ENCODE measurements at places on chromosomes 2 and 18.

DNA sequence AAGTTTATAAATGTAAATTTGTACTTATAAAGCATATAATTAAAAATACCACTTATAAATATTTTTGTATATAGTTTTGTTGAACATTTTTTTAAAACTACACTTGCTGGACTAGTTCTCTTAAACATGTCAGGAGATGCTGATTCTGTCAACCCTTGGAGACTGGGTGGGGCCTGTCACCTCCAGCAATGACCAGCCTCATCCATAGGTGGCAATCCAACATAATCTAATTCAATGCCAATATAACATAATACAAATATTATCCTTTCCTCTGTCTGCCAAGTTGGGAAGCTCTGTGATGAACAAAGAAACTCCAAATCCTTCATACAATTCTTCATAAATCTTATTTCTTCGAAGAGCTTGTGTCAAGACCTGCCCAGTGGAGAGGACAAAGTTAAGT lies 140.4 kb downstream of the RBMS1 start:
- no peak for DNase-seq

DNA sequence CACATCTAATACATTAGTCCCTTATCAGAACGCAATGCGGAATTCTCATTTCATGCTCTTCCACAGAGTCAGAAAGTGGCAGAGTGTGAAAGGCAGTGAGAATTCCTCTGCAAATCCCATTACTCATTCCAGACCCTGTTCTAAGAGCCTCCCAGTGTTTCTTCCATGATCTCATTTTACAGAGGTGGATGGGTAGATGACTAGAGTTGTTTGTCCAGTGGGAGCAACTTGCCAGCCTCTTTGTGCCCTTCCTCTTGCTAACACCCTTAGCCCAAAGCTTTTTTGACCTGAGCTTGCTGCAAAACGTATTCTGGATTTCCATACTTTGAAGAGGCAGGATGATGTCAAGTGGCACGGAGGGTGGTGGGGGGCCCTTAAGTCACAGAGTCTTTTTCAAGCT lies 467.7 kb upstream of the RGPD4 start:
- no peak for DNase-seq

GRCh38 chr2:1319393-1319792 lies 93.9 kb upstream of the TPO start:
- DNase-seq, result no peak

GRCh38 chr2:175154661-175155082 lies 13.3 kb downstream of the ATF2 start:
- no peak for DNase-seq

- DNase-seq, result no peak
Measured at GRCh38 chr18:48468151-48468550, 59.0 kb upstream of the ZBTB7C start.

GRCh38 chr2:221554769-221555493 lies 17.2 kb downstream of the EPHA4 start:
- no peak for DNase-seq

DNA sequence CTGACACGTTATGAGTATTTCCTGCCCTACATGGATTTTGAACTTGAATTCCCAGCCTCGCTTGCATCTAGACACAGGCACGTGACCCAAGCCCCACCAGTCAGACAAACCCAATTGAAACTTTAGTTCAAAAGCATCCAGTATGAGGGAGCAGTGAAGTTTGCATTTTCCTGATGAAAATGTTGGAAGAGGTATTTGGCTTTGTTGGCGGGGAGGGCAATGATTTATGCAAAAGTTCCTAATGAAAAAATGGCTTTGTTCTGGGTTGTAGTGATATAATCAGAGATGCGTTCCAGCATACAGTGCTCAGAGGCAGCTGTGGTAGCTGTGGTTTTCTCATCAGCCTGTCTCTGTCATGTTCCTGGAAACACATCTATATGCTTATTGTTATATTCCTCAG lies 36.8 kb upstream of the CPS1 start:
- DNase-seq, result no peak

- DNase-seq, result no peak
Measured at GRCh38 chr2:98458667-98459380, 14.2 kb downstream of the INPP4A start.

DNA sequence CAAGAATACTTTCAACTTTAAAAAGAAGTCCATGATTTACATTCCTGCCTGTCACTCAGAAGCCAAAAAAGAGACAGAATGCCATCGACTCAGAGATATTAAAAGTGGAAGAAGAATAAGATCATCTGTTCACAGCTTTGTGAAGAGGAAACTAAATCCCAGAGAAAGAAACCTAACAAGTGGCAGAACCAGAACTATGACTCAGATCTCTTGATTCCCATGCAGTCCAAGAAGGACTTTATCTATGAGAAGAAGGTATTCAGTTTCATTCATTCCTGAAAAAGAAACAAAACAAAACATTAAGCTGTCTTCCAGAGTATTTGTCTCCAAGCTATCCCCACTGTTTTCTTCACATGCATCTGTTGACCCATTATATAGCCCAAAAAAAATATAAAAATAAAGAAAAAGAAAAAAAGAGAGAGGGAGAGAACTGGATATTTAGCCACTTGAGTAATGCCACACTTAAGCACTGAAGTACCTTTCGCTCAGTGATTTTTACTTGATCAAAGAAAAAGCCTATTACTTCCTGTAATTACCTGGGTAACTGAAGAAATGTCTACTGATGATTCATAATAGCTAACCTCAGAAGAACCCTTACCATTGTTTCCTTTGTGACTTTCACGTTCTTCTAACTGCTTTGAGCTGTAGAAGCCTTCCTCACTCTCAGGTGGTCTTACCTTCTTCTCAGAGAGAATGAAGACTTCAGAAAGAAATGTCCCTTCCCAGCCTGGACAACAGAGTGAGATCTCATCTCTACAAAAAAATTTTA lies 17.7 kb upstream of the AKAIN1 start:
- DNase-seq, result no peak

DNA sequence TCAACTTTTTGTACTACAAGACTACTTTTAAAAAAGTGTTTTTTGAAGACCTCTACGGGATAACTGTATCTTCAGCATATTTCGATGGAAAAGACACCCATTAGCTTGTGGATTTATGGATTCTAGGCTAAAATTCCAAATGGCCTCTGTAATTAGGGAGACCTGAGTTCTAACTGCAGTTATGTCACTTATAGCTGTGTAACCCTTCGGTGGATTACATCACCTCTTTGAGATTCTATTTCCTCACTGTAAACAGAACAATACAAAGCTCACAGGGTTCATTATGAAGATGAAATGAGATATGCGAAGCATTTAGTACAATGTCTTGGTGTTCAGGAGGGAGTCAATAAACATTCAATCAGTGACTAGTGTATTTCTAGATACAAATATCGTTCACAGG lies 24.2 kb downstream of the LMAN2L start:
- DNase-seq, result no peak

DNA sequence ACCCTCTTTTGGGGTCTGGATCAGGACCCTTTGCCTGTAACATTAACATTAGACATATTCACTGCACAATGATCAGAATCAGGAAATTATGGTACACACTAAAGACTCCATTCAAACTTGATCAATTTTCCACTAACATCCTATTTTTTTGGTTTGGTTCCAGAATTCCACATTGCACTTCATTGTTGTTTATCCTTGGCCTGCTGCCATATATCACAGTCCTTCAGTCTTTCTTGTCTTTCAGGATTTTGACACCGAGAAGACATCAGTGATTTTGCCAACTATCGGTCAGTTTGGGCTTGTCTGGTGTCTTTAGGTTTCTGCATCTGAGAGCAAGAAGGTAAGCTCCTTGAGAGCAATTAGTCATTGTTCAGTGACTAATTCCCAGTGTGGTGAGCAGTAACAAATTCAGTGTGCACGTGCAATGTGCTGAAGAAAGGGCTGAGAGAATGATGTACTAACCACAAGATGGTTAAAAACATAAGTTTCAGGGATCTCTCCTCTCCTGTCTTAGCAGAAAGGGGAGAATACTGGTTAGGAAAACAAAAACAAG lies 23.5 kb downstream of the MARCHF4 start:
- no peak for DNase-seq

- DNase-seq, result no peak
Measured at GRCh38 chr2:15858466-15858865, 81.9 kb upstream of the MYCN start.

GRCh38 chr2:105142239-105142638 lies 99.3 kb upstream of the GPR45 start:
- DNase-seq, result no peak

DNA sequence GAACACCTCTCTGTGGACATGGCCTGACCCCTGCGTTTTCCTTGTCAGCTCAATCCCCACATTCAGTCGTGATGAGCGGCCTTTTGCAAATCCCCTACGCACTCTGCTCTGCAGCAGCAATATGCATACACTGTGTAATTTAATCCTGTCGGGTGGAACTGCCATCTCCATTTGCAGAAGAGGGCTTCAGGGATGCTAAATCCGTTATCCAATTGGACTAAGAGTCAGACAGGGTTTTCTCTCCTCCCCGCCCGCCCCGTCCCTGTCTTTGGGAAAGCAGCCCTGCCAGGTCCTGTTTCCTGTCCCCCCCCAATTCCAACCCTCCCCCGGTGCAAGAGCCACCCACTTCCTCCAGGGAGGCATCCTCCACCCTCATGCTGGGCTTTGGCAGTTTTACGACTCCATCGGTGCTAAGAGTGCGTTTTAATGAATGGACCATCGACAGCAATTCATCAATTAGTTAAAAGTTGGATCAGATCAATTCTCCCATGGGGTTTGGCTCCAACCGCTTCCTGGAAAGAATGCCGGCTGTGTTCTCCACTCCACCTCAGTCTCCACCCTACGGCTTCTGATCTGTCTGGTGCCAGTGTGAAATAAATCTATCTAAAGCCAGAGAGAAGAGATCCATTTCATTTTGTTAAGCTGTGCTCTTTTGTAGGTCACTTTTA lies 53.5 kb upstream of the ASAP2 start:
- DNase-seq, result no peak

DNA sequence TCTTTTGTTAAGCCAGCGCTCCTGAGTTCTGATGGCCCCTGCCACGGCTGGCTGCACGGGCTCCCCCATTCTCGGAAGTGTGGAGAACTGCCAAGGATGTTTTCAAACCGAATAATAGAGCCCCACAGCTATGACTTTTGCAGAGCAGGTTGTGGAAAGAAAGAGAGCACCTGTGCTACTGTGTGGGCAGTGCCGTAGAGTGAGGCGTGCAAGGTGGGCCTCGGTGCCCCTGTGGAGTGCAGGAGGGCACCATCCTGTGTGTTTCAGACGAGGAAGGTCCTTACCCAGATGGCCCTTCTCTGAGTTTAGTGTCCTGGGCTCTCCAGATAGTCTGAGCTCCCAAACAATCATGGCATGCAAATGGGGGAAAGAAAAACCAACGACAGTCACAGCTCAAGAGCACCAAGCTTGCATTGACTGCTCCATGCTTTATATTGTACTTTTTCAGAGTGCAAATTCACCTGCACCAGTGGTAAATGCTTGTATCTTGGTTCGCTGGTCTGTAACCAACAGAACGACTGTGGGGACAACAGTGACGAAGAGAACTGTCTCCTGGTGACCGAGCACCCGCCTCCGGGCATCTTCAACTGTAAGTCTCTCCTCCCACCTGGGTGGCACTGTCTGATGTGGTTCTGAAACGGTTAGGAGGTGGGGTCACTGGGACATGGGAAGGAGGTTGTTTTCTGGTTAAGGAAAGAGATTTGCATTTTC lies 219.4 kb downstream of the LDLRAD4 start:
- DNase-seq, result no peak

- DNase-seq, result no peak
Measured at GRCh38 chr2:205366336-205367060, 315.8 kb upstream of the NRP2 start.

DNA sequence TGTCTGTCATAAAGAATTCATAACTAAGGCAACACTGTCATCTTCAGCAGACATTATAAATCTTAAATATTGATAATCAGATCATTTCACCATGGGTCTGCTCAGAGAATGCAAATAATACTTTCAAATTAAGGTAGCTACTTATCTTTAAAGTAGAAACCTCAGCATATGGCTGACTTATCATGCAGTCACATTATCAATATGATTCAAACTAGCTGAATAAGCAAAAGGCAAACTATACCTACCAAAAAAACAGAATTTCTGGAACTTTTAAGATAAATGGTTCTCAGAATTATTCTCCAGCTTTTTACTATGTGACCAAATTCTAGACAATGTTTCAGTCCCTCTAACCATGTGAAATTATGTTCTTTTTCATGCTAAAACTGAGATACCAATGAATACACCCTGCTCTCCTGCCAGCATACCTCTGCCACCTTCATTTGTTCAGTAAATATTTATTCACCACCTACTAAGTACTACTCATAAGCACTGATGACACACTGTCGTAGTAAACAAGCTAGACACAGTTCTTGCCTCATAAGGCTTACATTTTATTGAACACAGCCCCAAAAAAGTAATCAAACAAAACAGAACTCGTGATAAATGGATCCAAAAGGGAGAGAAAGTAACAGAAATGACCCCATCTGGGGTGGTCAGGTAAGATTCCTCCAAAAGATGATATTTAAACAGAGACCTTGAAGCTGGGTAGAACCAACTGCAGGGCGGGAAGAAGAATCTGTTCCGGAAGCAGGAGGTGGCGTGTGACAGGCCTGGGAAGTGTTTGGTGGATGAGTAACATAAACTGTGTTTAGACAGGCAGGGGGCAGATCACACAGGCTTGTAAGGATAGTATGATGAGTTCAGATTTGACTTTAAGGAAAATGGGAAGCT lies 17.7 kb downstream of the SPIRE1 start:
- DNase-seq, result no peak

DNA sequence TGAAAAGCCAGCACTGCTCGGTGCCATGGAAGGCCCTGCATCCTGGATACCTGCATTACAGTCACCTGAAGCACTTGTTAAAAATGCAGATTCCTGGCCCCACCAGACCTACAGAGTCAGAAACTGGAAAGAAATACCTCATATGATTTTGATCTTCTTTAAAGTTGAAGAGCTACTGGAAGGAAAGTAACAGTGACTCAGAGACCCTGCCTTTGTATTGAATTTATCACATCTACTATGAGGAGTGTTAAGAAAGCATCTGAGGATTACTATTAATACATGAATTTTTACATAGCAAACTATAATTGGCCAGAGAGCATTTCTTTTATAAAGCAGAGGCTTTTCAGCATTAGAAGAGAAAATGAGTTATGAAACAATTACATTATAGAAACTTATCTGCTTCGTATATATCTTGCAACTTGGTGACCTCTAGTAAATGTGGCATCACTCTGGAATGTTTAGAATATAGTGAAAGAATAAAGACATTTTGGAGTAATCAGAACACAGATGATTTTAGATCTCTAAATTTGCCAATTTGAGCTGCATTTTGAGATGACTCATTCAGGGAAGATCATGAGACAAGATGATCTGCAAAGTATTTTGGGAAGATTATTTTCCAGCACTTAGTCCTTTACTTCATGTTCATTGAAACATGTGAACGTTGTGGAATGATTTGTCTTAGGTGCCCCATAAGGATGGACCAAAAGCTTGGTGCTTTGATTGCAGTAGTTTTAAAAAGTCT lies 12.2 kb downstream of the PTPRM start:
- no peak for DNase-seq
